ENCODE measurements at places on chromosomes 7 and 10.

GRCh38 chr10:52755297-52756062 is 17.1 kb downstream of the MBL2 start:
- no peak for DNase-seq

GRCh38 chr10:109456566-109457301 is 466.6 kb downstream of the XPNPEP1 start:
- no peak for DNase-seq

- no peak for DNase-seq
These were observed 110.7 kb upstream of the FZD8 start for GRCh38 chr10:35752469-35753461.

DNA sequence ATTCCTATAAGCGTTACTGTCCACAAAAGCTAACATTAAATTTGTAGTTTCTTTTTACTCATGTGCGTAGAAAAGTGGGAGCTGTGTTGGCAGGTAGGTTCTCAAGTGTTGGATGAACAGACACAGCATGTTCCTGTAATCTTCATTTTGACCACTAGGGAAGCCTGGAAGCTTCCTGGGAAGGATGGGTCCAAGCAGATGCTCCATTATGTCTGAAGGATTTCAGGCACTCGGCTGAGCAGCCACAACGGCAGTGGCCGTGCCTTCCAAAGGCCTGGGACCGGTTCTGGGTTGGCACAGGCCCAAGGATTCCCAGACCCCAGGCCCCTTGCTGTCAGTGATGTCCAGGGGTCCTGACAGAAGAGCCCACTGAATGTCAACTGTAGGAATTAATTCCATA is 386.3 kb downstream of the TNS3 start:
- no peak for DNase-seq

- no peak for DNase-seq
These were observed 684.3 kb upstream of the AUTS2 start for GRCh38 chr7:68914006-68914405.

GRCh38 chr10:132708441-132708840 is 77.5 kb downstream of the NKX6-2 start:
- DNase-seq, result no peak

DNA sequence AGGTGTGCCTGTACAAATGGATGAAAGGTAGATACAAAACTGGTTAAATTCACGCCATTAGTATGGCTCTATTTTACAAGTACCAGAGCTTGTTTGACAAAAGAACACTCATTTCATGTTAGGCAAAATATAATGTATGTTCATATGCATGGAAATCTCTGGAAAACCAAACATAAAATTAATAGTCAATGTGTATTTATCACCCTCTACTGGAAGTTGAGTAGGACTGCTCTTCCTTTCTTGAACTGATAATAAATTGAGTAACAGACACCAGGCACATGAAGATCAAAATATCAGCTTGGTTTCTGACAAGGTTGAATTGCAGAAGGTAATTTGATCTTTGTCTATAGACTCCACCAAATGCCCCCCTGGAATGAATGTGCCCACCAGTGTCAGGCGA is 19.8 kb upstream of the AKR1B1 start:
- DNase-seq, result no peak

- no peak for DNase-seq
These were observed 93.7 kb downstream of the MYL10 start for GRCh38 chr7:101535351-101535751.

DNA sequence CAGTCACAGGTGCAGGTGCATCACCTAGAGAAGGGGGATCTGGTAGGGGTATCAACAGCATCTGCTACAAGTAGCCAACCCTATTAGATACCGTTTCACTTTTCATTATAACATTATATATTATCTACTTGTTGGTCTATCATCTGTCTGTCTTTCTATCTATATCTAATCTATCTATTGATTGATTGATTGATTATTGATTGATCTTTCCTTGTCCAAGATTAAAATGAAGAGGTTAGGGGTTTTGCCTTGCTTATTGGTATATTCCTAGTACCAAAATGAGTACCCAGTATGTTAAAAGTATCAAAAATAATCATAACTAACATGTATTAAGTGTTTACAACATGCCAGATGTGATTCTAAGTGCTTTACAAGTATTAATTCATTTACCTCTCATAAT is 121.5 kb downstream of the GPR158 start:
- DNase-seq, result no peak

- no peak for DNase-seq
These were observed 100.3 kb downstream of the DNAJB9 start for GRCh38 chr7:108669958-108670357.

GRCh38 chr7:130356876-130357611 is 12.4 kb downstream of the CPA5 start:
- no peak for DNase-seq

DNA sequence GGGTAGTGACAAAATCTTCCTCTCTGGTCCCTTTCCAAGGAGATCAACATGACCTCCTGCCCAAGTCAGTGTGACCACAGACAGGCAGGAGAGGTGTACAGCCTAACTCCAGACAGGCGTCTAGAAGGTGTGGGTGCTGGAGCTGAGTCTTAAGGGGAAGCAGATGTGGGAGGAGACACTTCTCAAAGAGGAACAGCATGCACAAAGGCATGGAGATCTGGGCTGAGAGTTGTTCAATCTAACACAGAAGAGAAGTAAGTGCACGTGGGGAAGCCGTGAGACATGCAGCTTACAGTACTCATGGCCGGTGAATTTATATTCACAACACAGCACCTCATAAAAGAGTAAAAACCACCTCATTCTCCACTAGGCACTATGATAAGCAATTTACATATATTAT is 23.8 kb upstream of the GSDME start:
- no peak for DNase-seq

GRCh38 chr10:7787150-7787856 is 490 bp downstream of the KIN start:
- DNase-seq, result no peak

- DNase-seq, result no peak
These were observed 14.1 kb downstream of the GLI3 start for GRCh38 chr7:42222891-42223290.

Data from GM12864 (cell line).